Stimulated activated CD4-positive, alpha-beta T cell treated with anti-CD3 and anti-CD28 coated beads, Interleukin-15, amount 100 ng/mL, for 24 hours (primary cell): ENCODE measurements at places on chromosomes 5 and 9.

- no peak for DNase-seq
These were observed 6.6 kb downstream of the OTULINL start for GRCh38 chr5:14588145-14588544.

GRCh38 chr5:12848709-12849108 lies 944.5 kb upstream of the CTNND2 start:
- DNase-seq: no peak

DNA sequence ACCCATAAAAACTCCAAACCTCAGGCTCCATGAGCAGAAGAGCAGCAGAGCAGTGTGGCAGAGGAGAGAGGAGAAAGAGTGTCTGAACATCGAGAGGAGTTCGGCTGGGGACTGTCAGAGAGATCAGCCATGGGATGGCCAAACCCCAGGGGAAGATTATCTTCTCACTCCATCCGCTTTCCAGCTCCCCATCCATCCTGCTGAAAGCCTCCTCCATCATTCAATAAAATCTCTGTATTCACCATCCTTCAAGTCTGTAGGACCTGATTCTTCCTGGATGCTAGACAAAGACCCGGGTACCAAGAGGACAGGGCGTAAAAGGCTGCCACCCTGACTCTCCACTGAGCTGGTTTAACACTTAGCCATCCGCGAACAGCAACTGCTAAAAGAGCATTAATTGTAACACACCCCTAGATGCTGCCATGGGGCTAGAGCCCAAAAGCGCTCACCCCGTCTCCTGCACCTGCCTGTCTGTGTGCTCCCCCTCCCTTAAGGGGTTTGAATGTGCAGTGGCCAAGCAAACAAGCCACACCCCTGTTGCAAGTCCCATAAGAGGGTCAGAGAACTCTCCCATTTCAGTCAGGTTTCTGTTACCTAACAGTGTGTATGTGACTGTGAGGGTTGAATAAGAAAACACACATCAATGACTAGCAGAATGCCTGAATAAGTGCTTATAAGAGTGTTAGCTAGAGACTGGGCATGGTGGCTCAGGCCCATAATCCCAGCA lies 13.9 kb upstream of the SELENOP start:
- no peak for DNase-seq

DNA sequence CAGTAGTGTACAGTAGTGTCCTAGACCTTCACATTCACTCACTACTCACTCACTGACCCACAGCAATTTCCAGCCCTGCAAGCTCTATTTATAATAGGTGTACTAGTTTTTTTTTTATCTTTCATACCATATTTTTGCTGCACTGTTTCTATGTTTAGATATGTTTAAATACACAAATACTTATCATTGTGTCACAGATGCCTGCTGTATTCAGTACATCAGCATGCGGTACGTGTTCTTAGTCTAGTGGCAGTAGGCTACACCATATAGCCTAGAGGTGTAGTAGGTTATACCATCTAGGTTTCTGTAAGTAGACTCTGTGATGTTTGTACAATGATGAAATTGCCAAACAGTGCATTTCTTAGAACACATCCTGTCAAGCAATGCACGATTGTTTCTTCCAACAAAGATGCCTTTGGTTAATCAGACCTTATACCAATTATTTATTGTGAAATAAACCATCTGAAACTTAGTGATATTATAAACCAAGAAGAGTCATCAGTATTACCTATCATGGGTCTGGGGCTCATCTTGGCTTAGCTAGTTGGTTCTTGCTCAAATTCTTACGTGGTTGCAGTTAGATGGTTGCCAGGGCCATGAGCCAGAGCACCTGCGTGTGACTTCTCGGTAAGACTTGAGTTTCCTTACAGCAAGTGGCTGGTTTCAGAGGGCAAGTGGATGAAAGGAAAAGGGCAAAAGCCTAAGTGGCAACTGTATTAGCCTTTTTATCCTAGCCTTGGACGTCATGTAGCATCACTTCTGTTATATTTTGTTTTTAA lies 41.1 kb downstream of the ERBIN start:
- no peak for DNase-seq

- no peak for DNase-seq
These were observed 25.3 kb upstream of the TYRP1 start for GRCh38 chr9:12667892-12668291.

DNA sequence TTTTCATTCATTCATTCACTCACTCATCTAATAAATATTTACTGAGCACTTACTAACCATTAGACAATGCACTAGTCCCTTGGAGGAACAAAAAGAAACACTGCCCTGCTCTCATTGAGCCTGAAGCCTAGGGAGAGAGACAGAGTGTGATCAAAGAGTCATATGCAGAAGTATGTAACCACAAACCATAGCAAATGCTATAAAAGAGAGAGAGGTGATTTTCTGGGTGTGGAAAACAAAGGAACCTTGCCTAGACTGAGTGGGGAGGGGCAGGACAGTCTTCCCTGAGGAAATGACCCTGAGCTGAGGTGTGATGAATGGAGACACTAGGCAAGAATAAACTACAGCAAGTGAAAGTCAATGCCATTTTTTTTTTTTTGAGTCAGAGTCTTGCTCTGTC lies 10.8 kb upstream of the ADRA1B start:
- DNase-seq: no peak

DNA sequence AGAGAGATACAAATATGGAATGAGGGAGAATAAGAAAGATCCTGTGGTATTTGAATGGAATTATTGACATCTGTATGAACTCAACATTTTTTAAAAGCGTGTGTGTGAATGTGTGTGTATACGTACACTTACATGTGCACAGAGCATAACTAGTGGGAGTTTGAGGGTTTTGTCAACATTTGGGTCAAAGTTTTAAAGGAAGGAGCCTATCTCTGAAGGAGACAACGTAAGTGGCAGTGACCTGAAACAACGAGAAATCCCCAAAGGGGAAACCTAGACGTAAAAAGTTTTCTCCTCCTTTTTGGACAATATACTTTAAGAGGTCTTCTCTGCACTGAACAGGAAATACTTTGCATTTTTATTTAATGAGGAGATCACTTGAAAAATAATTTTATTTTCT lies 40.2 kb upstream of the DTWD2 start:
- DNase-seq: no peak

DNA sequence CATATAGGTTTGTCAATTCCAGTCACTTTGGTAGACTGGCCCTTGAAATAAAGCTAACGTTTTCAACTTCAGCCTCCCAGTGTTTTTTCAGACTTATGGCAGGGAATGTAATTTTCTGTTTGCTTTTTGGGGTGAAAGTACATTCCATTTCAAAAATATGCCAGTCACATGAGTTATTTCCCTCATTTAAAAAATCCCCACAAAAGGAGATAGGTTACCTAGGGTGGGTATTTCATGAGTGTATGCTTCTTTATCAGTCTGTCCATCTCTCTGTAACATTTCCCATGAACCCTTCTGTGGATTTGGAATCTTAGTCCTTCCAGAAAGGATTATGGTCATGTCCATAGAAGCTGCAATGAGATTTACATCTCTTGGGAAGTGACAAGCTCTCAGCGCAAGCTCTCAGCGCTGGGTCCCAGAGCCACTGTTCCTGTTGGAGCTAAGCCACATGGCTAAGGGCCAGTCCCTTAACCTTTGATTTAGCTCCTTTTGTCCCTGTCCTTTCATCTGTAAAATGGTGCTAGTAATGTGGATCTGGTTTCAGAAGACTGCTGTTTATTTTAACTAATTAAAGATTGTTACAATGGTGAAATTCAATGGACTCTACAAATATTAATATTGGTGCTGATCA lies 294.9 kb downstream of the NR3C1 start:
- DNase-seq: no peak

GRCh38 chr5:180648658-180649296 lies 623 bp downstream of the FLT4 start:
- peak; percentile 48 for DNase-seq

GRCh38 chr9:133153227-133154096 lies 10.3 kb downstream of the GBGT1 start:
- DNase-seq: no peak

- DNase-seq: no peak
These were observed 51.2 kb downstream of the SAR1B start for GRCh38 chr5:134581241-134581981.

DNA sequence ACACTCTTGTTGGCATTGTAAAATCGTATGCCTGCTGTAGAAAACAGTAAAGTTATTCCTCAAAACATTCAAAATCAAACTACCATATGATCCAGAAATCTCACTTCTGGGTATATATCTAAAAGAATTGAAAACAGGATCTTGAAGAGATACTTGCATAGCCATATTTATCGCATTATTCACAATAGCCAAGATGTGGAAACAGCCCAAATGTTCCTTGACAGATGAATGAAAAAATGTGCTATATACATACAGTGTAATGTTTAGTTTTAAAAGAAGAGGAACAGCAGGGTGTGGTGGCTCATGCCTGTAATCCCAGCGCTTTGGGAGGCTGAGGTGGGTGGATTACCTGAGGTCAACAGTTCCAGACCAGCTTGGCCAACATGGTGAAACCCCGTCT lies 234.1 kb upstream of the DAB2 start:
- DNase-seq: no peak

GRCh38 chr5:90549223-90549622 lies 9.4 kb upstream of the ADGRV1 start:
- DNase-seq: no peak

DNA sequence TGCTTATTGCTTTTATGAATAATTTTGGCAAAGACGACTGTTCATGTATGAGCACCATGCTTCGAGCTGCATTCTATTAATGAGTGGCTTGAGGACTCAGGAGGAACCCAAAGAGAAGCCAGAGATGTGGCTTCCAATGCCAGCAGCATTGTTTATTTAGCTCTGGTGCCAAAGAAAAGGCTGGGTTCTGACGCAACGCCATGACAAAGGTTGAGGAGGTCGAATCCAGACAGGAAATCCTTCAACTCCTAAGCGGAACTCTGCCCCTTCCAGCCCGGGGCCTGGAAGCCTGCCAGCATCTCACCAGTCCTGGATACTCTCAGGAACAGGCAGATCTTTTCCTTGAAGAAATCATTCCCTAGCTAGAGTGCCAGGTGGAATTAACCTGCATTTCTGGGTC lies 104.4 kb downstream of the ARHGAP26 start:
- DNase-seq: no peak

DNA sequence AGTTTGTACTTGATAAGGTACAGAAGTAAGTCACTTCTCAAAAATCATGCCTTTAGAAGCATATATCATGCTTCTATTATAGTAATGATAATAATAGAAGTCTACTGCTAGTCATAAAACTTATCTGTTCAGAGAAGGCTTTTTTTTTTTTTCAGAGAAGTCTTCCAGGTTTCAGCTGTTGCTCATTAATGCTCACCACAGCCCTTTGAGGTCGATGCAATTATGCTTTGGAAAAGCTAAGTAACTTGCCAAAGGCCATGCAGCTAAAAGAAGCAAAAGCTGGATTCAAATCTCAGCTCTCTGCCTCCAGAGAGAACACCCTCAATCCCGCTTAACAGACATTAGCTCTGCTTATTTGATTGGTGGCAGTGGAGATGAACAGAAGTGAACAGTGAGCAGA lies 150.8 kb downstream of the DOCK8 start:
- no peak for DNase-seq

DNA sequence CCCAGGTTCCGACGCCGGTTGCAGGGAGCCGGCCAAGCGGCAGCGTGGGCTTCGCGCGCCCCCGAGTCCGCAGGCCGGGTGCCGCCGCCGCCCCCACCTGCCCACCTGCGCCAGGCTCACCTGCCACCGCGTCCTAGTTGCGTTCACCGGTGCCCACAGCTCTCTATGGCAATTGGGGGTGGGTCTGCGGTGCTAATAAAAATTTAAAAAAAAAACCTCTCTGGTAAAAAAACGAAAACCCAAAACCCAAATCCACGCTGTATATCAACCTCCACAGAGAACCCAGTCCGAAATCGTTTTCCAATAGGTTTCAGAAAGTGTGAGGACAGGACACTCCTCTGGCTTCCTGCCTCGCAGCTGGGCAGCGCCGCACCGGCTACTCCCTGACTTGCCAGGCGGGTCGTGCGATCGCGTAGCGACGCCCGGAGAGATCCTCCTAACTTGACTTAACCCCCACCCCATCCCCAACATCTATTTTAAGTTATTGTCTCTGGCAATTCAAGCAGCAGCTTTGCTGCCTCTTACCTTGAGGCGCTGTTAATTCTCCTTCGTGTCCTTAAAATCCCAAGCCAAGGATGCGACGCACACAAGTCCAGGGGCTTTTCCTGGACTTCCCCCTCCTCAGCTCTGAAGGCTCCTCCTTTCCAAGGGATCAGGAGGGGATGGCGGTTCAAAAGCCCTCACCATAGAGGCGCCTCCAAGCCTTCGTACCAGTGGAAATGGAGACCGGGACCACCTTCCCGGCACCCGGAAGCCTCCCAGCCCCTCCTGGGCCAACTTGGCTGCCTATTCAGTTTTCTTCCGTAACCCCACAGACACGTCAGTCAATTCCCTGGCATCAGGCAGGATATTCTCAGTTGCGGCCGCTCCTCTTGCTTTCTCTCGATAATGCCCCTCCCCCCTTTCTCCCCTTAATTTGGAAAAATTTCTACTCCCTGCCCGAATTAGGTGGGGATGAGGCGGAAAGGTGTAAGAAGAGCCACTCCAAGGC lies 1639.4 kb upstream of the C9orf72 start:
- DNase-seq: no peak

DNA sequence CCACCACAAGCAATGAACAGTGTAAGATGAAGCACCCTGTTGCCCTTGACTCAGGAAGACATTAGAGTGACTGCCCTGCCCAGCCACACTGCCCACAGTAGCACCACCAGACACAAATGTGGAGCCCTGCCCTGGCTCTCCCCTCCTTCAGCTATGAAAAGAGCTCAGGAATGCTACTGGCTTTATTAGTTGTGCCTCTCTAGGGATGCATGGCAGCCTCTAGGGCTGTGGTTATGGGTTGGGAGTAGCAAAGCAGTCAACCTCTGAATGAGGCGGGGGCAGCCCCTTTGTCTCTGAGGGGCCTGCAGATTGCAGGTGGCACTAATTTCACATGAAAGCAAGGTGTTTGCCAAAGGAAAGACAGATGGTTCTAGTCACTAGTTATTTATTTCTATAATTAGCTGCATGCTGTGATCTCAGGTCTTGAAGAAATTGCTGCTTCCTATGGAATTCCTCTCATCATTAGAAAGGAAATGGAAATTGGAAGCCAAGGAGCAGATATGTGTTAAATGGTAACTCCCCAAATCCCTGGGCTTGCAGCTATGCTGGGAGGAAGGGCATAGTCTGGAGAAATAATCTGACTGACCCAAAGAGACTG lies 259.4 kb downstream of the TLR4 start:
- no peak for DNase-seq

GRCh38 chr5:171421331-171422262 lies 2.1 kb downstream of the FGF18 start:
- no peak for DNase-seq

- no peak for DNase-seq
These were observed 64.2 kb upstream of the SUSD1 start for GRCh38 chr9:112239284-112239683.

DNA sequence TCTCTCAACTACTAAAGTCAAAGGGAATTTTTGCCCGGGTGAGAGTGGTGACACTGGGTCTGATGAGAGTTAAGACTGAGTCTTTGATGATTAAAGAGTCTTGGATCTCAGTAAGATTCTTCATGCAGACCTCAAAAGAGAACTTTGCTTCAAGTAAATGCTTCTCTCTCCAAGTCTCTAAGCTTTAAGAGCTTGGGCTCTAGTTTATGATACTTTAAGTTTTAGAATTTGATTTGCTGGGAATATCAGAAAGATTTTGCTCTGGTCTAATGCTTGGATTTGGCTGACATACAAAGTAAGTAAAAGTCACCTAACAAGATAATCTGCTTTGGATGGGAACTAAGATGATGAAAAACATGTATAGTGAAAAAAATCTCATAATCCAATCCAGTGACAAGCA lies 566.3 kb downstream of the MAT2B start:
- DNase-seq: no peak

- no peak for DNase-seq
These were observed 271.1 kb downstream of the TRIM36 start for GRCh38 chr5:114898602-114899001.

- no peak for DNase-seq
These were observed 24.3 kb upstream of the ERBIN start for GRCh38 chr5:65902104-65902503.
